ENCODE measurements at places on chromosomes 5 and 9. TPM values are rescaled to one million over a fixed set of nuclear protein-coding genes. Genes with fewer than 3 reads are reported as not detected.

SHISAL2B gene
- not detected for total RNA-seq

PPP2CA gene
- total RNA-seq: 224 TPM

SAXO1 gene
- not detected for total RNA-seq

ICE1 gene
- 29.4 TPM for total RNA-seq

GRCh38 chr5:160167624-160168165 is 48.4 kb upstream of the PWWP2A start:
- no peak for DNase-seq

DNA sequence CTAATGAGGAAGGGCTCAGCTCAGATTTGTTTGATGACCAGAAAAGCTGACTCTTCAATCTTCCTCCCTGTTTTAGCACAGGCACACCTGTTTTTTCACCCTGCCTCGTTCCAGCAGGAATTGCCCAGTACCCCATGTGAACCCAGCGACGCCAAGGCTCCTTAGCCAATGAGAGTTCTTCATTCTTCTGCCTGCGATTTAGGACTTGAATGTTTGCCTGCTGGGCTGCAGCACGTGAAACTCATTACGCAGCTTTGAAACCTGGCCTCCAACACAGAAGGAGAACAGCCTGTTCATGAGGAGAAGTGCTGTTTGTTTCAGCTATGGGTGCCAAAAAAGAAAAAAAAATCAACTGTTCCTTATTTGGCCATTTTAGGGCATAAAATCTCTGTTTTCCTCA is 315.5 kb downstream of the TRPM3 start:
- no peak for DNase-seq

DNA sequence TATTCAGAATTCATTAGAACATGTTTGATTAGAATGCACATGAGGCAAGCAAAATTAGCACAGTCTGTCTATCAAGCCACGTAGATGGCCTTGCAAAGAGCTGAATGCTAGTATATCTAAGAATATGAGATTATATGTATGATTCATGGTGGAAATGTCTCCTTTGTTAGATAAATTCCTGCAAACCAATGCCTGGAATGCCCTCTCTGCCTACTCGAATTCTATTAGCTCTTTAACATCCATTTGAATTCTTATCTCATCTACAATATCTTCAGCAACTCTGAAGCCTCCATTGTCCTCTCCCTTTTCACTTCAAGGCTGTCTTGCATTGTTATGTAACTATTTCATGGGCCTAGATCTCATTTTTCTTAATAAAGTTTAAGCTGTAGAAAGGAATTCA is 205.5 kb downstream of the TMC1 start:
- DNase-seq: no peak

DNA sequence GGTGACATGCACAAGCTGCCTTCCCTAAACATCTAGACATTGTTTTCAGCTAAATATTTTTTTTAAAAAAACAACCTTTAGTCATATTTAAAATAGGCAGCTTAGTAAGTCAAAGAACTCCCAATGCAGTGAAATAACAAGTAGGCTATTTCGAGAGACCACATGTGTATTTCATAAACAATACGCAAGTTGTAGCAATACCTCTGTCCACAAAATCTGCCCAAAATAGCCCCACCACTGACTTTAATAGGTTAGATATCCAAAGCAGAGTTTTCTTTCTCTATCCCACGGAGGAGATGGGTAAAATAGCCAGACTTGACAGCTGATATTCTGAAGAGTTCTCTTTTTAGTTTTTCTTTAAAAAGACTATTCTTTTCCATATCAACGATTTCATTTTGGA is 1.2 kb downstream of the SLC24A2 start:
- DNase-seq: peak; percentile 8

DNA sequence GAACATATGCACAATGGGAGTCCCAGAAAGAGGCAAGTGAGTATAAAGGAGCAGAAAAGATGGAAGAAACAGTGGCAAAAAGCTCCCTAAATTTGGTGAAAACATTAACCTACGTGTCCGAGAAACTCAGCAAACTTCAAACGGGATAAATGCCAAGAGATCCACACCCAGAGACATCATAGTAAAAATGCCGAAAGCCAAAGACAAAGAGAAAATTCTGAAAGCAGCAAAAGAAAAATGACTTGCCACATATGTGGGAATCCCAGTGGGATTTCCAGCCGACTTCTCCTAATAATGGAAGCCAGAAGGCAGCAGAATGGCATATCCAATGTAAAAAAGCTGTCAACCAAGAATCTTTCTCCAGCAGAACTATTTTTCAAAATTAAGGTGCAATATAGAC is 101.2 kb downstream of the ADAMTS2 start:
- DNase-seq: no peak

- DNase-seq: peak; percentile 69
Observed at GRCh38 chr9:122991370-122991830, 42.1 kb upstream of the GPR21 start.

DNA sequence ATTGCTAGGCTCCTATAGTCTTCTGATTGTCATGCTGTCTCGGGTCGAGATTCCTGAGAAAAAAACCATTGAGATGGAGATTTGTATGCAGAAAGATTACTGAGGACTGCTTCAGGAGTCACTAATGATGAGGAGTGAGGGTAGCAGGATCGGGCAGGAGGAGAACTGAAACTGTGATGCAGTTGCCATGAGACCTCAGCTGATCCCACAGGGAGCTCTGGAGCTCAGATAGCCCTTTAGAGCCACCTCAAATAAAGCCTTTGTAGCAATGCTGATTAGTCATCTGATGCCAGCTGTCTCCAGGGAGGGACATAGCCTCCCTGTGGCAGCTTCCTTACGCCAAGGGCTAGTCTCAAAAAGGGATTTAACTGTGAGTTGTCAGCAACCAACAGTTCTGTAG is 256.9 kb downstream of the DMAC1 start:
- peak; percentile 35 for DNase-seq

Measured in myocyte (in vitro differentiated cells).